ENCODE measurements at places on chromosomes 12 and 14. TPM values are rescaled to one million over a fixed set of nuclear protein-coding genes. Genes with fewer than 3 reads are reported as not detected.

DNA sequence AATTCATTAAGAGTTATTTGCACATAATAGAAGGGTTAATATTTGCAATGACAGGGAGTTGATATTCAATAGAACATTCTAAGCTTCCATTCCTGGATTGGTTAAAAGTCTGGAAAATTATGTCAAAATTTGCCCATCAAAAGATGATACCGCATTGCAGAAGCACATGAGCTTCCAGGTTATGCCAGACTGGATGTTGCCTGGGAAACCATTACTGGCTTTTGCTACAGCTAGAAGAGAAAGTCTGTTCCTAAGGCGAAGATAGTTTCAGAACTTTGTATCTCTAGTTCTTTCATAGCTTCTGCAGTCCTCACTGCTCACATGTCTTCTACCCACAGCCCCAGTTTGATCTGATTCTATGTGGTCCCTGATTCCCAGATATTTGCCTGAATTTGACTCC, 122.4 kb upstream of the AMIGO2 start:
- no peak for DNase-seq

GRCh38 chr14:73359445-73359844, 98.9 kb downstream of the NUMB start:
- DNase-seq = no peak

- DNase-seq = no peak
Measured at GRCh38 chr14:103330536-103330935, 3.5 kb upstream of the EIF5 start.

POTEG gene
- not detected for total RNA-seq

All from H7 (cell line).